A549 treated with DMSO at 1 μM for 4 hours (cell line): ENCODE measurements at places on chromosomes 2 and 18. TPM values are rescaled to one million over a fixed set of nuclear protein-coding genes. Genes with fewer than 3 reads are reported as not detected.

Gene SCYGR5
- total RNA-seq: not detected in 5 replicates

Gene HOXD4
- total RNA-seq: 0.22 to 0.55 TPM (median 0.36 TPM) in 5 replicates

Gene LIMS4
- total RNA-seq: 0.32 to 0.99 TPM (median 0.59 TPM) in 5 replicates

Gene TNFAIP6
- total RNA-seq: 1.4 to 3.0 TPM (median 2.1 TPM) in 5 replicates

Gene GLI2
- 21.5 to 30.4 TPM (median 26.2 TPM) in 5 replicates for total RNA-seq

Gene CCDC74A
- 11.3 to 18.3 TPM (median 17.0 TPM) in 5 replicates for total RNA-seq

Gene UGT1A3
- total RNA-seq: 0.06 to 0.16 TPM (median 0.13 TPM) in 4 of 5 replicates, not detected in the other

Gene SNRNP200
- 121 to 138 TPM (median 132 TPM) in 5 replicates for total RNA-seq

Gene CRACDL
- total RNA-seq: 0.36 to 0.93 TPM (median 0.57 TPM) in 5 replicates

Gene WNT6
- total RNA-seq: 0.05 to 0.15 TPM (median 0.10 TPM) in 4 of 5 replicates, not detected in the other

Gene NOSTRIN
- total RNA-seq: 1.4 to 2.2 TPM (median 1.9 TPM) in 5 replicates

Gene ADD2
- 23.1 to 29.2 TPM (median 25.3 TPM) in 5 replicates for total RNA-seq

Gene IL1B
- total RNA-seq: 0.17 to 0.49 TPM (median 0.28 TPM) in 5 replicates

Gene IGFBP5
- total RNA-seq: 0.15 to 0.25 TPM (median 0.24 TPM) in 5 replicates

Gene VWC2L
- not detected in 5 replicates for total RNA-seq

Gene RPRM
- total RNA-seq: not detected in 5 replicates

Gene SPATS2L
- total RNA-seq: 118 to 147 TPM (median 139 TPM) in 5 replicates

Gene GRB14
- 3.1 to 7.6 TPM (median 5.6 TPM) in 5 replicates for total RNA-seq

Gene GALNT13
- 7.9 to 12.6 TPM (median 11.1 TPM) in 5 replicates for total RNA-seq

Gene HOXD9
- 0.99 to 2.1 TPM (median 1.3 TPM) in 5 replicates for total RNA-seq

Gene TMEM182
- 4.8 to 6.3 TPM (median 5.3 TPM) in 5 replicates for total RNA-seq

Gene UGT1A10
- total RNA-seq: 0.05 to 0.26 TPM (median 0.10 TPM) in 3 of 5 replicates, not detected in the others

Gene NT5C1B
- total RNA-seq: not detected in 5 replicates

Gene CREG2
- total RNA-seq: 3.5 to 10.0 TPM (median 8.7 TPM) in 5 replicates

Gene MEIS1
- total RNA-seq: 1.4 to 2.6 TPM (median 1.8 TPM) in 5 replicates

Gene RTP5
- total RNA-seq: not detected in 5 replicates

Gene CHCHD5
- 57.0 to 86.0 TPM (median 59.5 TPM) in 5 replicates for total RNA-seq

Gene E2F6
- total RNA-seq: 25.3 to 31.8 TPM (median 30.5 TPM) in 5 replicates

Gene CAVIN2
- total RNA-seq: 7.9 to 11.9 TPM (median 10.8 TPM) in 5 replicates

Gene FEV
- not detected in 5 replicates for total RNA-seq

Gene CPO
- total RNA-seq: 0.09 to 0.19 TPM (median 0.17 TPM) in 3 of 5 replicates, not detected in the others

Gene KLHL29
- total RNA-seq: 3.4 to 5.1 TPM (median 4.4 TPM) in 5 replicates

Gene HMSD
- 0.23 to 1.9 TPM (median 0.35 TPM) in 4 of 5 replicates, not detected in the other for total RNA-seq
